DND-41 (cell line): ENCODE measurements at places on chromosomes 4 and X.

GRCh38 chr4:1326751-1327525 is 20.1 kb upstream of the UVSSA start:
- DNase-seq = no peak

- no peak for DNase-seq
These were observed 84.1 kb downstream of the IRF2 start for GRCh38 chr4:184389978-184390900.

- DNase-seq = no peak
These were observed 95.5 kb downstream of the IRS4 start for GRCh38 chrX:108640817-108641216.

DNA sequence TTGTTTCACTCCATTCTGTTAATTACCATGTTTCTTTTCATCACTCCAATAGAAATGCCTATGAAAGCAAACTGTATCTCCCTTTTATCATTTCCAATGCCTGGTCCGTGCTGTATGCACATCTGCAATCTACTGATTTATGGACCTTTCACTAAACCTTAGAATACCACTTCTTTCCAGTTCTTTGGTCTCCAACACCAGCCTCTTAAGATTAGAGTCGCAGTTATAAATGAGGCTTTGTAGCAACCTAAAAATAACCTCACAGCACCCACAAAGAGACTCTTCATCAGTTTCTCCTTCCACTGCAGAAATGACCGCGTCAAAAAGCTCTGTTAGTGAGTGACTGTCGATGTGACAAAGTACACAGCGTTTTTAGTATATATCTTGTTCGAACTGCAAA is 282.6 kb downstream of the ADGRA3 start:
- DNase-seq = no peak

- DNase-seq = no peak
These were observed 12.3 kb upstream of the ADRA2C start for GRCh38 chr4:3753726-3754412.

GRCh38 chr4:140813804-140814203 is 57.6 kb upstream of the TBC1D9 start:
- no peak for DNase-seq

- DNase-seq = no peak
These were observed 123.3 kb downstream of the ARHGEF9 start for GRCh38 chrX:63661676-63662075.

- no peak for DNase-seq
These were observed 94.1 kb downstream of the ADRA2C start for GRCh38 chr4:3860061-3860912.
